ENCODE measurements at places on chromosomes 3 and 15.

- no peak for DNase-seq
Observed at GRCh38 chr3:5110337-5110736, 11.8 kb upstream of the ARL8B start.

- no peak for DNase-seq
Observed at GRCh38 chr3:133476971-133477375, 77.1 kb downstream of the BFSP2 start.

DNA sequence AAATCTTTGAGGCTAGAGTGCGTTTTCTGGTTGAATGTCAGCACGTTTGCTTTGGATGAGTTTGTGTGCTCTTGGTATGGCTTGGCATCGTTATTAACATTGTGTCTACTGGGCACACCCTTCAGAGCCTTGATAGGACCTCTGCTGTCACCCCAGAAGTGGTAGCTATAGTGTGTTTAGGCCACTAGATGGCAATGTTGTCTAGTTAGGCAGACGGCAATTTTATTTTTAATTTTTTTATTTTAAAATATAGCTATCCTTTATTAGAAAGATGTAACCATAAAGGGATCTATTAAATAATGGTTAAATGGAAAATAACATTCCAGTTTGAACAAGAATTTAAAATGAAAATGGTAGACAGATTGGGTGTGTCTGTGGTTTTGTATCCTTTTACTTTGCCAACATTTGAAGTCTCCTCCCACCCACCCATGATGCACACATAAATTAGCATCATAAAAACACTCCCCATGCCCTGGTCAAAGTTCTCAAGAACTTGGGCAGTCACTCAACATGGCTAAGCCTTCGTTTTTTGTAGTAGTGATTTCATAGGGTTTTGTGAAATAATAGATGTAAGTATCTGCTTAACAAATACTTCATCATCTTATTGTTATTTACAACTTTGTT is 200.7 kb downstream of the KCNH8 start:
- peak; percentile 17 for DNase-seq

DNA sequence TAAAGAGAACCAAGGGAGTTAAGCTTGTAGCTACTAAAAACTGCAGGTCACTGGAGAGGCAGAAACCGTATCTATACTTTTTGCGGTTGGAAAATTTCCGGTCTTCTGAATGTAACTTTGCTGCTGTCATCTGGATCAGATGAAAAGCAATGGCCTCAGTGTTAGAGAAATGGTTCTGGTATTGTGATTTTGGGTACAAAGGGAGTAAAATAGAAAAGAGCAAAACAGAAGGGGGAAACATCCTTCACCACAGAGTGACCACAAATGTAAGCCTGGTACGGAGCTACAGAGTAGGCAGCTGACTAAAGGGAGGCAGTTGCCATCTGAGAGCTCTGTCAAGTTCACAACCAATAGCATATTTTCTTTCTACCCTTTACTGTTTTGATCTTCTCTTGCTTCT is 5.6 kb downstream of the CD96 start:
- DNase-seq: no peak

DNA sequence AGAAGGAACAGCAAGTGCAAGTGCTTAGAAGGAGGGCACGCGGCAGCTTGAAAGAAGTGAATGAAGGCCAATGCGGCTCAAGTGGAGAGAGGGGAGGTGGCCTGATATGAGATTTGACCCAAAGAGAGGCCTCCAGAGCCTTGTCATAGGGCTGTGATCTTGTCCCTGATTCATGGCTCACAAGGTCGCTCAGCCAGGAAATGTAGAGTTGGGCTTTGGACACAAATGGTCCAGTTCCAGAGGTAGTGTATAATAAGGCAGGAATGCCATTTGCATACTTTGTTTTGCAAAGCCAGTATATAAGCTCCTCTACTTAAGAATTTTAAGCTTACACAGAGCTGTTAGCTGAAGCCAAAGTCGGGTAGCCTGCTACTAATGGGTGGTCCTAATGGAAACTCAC is 33.7 kb downstream of the HGD start:
- DNase-seq: no peak

Data from testis (tissue), 5 donors.